ENCODE measurements at places on chromosomes 1 and 21.

DNA sequence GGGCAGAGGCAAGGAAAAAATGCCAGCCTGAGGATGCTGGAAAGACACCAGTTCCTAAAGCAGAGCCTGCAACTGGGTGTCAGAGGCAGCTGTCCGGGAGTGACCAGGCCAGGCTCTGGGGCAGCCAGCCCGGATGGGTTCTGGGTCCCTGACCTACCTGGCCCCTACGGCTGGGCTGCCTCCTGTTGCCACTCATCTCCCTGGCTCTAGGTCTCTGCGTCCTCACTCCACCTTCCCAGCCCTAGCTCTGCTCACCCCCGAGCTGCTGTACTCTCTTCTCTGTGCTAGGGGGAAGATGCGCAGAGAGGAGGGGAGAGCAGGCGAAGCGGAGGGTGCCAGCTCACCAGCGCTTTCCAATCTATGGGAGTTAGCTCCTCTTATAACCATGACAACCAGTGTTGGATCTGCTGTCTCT is 9.0 kb downstream of the ARHGEF2 start:
- DNase-seq, result no peak

- no peak for DNase-seq
These were observed 7.4 kb downstream of the FOXD3 start for GRCh38 chr1:63329621-63330330.

- no peak for DNase-seq
These were observed 48.0 kb downstream of the DMAP1 start for GRCh38 chr1:44261171-44261817.

DNA sequence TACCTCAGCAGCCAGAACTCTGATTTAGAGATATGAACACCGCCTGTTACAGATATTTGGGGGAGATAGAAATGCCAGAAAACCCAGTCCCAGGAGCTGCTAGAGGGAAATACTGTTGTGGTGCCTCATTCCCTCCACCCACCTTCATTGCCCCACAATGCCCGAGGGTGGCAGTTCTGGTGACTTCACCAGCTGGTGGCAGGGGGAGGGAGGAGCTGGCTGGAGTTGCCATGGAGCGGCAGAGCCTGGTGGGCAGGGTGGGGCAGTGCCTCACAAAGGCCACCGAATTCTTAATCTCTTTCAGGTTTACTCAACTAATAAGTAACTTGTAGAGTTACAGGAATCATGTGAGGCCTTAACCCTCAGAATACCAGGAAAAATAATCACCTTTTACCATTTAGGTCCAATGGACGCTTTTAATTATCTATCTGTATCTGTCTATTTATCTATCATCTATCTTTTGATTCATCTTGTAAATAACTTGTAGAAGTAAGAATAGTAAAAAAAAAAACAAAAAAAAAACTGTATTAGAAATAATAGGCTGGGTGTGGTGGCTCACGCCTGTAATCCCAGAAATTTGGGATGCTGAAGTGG is 11.7 kb upstream of the S100A11 start:
- peak; percentile 89 for DNase-seq

GRCh38 chr1:21901473-21901847 is 35.6 kb downstream of the HSPG2 start:
- no peak for DNase-seq

DNA sequence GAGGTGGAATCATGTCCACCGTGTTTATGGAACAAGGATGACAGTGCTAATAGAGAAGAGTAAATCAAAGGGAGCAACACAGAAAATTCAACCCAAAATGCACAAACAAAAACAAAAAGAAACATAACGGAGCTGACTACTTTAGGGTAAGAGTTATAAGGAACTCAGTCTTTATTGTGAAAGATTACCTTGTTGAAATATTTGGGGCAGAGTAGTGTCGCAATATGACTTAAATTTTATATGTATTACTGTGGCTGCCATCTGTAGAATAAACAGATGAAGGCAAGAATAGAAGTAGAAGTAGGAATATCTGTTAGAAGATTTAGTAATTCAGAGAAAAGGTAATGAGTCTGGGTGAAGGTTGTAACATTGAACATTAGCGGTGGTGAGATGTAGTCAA is 913.9 kb downstream of the BRINP3 start:
- no peak for DNase-seq

- DNase-seq, result no peak
These were observed 95.4 kb upstream of the USP24 start for GRCh38 chr1:55310505-55310971.

GRCh38 chr1:223714849-223715603 is 2.7 kb downstream of the CAPN2 start:
- no peak for DNase-seq

DNA sequence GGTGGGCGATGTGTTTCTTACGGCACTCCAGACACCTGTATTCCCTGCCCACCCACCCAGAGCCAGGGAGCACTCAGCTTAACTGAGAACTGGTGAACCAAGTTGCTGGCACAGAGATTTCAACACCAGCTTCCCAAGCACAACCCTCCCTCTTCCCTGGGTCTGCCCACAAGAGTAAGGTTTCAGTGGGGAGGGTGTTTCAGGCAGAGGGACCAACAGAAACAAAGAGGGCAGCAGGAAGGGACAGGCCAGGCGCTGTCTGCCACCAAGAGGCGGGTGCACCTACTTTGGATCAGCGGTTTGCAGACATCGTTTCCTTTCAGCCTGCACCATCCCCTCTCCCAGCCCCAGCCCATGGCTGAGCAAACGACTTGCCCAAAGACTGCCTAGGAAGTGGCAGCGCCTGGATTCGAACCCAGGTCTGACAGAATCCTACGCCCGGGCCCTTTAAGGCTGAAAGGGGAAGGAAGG is 21.9 kb upstream of the ALDH4A1 start:
- no peak for DNase-seq

- DNase-seq, result no peak
These were observed 29.2 kb downstream of the BCAR3 start for GRCh38 chr1:93652323-93652949.

DNA sequence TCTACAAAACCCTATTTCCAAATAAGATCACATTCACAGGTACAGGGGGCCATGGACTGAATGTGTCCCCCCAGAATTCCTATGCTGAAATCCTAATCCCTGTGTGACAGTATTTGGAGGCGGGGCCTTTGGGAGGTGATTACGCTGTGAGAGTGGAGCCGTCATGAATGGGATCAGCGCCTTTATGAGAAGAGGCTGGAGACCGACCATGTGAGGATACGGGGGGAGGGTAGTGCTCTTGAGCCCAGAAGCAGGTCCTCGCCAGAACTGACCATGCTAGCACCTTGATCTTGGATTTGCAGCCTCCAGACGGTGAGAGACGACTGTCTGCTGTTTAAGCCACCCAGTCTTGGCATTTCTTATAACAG is 23.8 kb upstream of the KIF26B start:
- no peak for DNase-seq

GRCh38 chr1:30473922-30474817 is 249.2 kb downstream of the MATN1 start:
- DNase-seq, result peak; percentile 14

GRCh38 chr1:101314244-101314643 is 77.4 kb downstream of the S1PR1 start:
- DNase-seq, result no peak

- DNase-seq, result no peak
These were observed 128.4 kb upstream of the RAB4A start for GRCh38 chr1:229142471-229142870.

- DNase-seq, result peak; percentile 84
These were observed 910 bp upstream of the MRPL39 start for GRCh38 chr21:25608044-25608737.

DNA sequence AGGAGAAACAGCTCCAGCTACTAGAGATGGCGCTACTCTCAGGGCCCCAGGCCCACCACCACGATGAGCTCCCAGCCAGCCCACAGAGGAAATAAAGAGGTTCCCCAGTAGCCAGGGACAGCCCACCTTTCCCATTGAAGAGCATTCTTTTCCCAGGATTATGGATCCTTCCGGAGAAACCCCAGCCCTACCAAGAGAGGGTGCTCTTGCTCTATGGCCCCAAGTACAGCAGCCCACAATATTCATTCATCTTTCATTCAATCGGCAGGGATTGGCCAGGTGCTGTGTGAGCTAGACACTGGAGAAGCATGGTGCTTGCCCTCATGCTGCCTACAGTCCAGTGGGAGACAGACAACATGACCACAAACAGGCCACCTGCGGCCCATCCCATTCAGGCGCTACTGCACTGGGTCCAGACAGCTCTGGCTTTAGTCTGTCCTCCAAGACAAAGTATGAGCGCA is 29.9 kb downstream of the PMVK start:
- no peak for DNase-seq

- DNase-seq, result no peak
These were observed 3.7 kb downstream of the CYB561D1 start for GRCh38 chr1:109497449-109498160.

DNA sequence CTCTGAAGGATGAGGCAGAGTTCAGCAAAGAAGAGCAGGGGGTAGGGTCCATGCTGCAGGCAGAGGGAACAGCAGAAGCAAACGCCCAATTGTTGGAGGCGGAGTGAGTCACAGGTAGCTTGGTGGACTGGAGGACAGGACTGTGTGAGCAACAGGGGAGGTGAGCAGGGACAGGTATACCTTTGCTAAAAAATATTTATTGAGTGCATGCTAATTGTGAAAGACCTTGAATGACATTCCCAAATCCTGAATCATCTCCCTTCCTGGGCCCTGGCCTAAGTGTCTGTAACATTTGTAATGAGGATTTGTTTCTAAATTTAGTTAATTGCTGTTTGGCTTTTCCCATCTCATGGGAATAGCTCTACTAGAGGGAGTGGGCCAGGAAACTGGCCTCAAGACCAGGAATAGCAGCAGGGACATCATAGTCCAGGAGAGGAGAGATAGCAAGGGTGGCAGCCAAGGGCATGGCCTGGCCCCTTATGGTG is 123.7 kb downstream of the FOXD2 start:
- no peak for DNase-seq

- DNase-seq, result no peak
These were observed 32.1 kb upstream of the TEKT2 start for GRCh38 chr1:36051821-36052220.

DNA sequence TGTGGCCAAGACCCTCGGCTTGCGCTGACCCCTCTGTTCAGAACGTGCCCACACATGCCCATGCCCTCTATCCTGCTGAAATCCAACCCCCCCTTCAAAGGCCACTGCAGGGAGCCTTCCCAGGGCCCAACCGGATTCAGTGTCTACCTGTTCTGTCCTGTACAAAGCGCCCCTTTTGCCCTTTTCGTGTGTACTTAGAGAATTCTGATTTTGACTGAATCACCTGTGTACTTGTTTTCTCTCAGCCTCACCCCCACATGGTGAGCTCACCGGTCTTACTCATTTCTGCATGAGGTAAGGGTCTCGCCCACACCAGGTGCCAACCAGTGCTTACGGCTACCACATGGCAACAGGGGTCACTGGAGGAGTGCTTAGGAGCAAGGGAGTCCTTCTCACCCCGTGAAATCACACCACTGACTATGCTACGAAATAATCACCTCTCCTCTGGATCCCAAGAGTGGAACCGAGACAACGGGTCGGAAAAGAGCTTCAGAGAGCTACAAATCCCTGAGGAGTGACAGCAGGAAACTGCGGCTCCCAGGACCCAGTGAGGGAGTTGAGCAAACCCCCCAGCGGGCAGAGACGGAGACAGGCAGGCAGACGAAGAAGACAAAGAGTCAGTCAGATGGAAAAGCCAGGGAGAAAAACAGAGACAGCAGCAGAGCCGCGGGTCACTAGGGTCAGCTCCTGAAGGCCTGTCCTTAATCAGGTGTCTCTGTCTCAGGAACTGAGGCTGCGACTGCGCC is 2.1 kb upstream of the S100A2 start:
- DNase-seq, result no peak

DNA sequence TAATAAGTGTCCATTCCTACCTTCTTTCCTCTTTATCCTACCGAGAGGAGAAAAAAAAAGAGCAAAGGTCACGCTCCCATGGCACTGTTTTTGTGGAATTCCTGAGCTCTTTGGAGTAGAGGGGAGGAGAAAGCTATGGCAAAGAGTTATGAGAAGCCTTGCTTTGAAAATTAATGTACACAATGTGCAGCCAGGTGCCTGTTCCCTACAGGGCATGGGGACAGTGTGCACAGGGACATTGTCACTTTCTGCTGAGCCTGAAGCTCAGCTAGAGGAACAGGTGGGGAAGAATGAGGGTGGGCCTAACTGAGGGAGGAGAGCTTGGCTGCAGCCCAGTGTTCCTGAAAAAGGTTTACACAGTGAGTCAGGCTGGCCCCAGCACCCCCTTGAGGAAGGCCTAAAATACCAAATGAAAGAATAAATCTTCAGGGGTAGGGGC is 66.1 kb downstream of the PLXNA2 start:
- no peak for DNase-seq

DNA sequence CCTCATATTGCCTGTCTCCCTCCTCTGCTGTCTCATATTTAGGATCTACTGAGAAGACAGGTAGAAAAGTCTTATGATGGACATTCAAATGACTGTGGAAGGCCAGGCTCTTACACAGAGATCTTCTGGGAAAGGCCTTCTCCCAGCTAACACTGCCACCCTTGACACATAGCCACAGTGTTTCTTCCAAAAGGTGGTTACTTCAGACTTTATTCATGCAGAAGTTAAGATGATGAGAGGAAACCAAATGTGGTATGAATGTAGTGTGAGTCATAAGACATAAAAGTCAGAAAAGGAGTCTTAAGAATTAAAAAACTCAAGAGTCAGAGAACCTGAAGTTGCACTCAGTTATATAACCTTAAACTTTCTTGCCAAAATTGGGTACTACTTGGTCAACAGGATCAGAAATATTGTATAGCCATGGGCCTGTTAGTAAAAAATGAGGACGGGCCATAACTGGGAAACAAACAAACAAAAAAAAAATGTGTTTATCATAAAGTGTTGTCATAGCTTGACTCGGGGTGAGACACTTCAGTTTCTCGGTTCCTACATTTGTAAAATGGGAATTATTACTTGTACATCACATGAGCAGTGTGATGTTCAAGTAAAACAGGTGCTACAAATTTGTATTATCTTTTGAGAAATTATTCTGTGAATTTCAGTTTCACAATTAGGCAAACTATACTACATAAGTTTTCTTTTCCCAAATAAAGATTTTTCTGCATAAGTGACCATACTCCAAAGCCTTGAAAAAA is 1.2 kb upstream of the DENND1B start:
- DNase-seq, result no peak

GRCh38 chr1:41919131-41919530 is 409 bp upstream of the HIVEP3 start:
- DNase-seq, result no peak

GRCh38 chr1:235584973-235585372 is 64.6 kb downstream of the GNG4 start:
- DNase-seq, result no peak

- DNase-seq, result no peak
These were observed 305.5 kb downstream of the NFIA start for GRCh38 chr1:61387829-61388228.
